ENCODE measurements at places on chromosomes 5 and 9.

- DNase-seq, result no peak
Observed at GRCh38 chr5:29568028-29568427, 1625.5 kb upstream of the CDH6 start.

- no peak for DNase-seq
Observed at GRCh38 chr5:140235791-140236551, 61.0 kb downstream of the CYSTM1 start.

DNA sequence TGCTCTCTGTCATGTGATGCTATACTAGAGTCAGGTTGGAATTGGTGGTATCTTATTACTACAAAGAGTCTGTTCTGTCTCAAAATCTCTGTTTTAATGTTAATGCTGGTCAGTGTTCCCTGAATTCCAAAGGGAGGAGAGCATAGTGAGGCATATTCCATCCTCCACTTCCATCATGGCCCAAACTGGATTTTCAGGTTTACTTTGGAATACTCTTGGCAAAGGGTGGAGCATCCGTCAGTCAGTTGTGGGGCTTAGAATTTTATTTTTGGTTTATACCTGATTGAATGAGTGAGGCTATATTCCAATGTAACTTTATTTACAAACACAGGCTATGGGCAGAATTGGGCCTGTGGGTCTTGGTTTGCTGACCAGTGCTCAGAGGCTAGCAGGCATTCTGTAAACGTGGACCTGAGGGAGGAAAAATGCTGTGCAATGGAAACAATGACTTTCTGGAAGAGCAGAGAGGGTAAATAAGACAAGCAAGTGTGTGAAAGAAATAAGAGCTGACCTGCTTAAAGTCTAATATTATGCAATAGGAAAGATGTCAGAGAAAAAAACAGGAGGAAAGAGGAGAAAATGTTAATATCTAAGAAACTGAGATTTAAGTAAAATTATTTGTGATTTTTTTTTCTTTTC is 106.2 kb upstream of the CLINT1 start:
- no peak for DNase-seq

DNA sequence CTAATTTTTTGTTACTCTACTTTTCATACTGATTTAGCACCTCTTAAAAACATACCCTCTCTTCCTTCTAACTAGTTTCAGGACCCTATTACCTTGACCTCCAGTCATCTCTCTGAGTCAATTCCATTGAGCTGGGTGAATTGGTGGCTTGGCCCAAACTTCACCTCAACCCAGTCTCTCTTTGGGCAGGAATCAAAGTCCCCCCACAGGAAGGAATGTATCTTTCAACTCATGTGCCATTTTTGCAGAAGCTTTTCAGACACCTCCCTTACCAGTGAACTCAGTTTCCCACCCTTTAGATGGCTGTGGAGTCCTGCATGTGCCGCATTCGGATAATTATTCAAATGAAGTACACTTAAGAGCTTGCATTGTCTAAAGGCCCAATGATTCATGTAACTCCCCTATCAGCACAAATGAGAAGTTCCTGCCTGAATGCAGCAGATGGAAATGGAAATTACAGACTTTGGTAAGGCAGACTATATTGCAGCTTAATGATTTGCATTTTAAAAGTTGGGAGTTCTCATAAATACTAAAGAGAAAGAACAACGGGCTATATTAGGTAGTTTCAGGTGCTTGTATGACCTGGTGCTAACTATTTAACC is 693.5 kb downstream of the PTPRD start:
- no peak for DNase-seq

GRCh38 chr5:150540042-150540441 is 32.1 kb downstream of the NDST1 start:
- no peak for DNase-seq

GRCh38 chr9:131394464-131395156 is 724 bp downstream of the PRRC2B start:
- DNase-seq, result no peak

GRCh38 chr9:95981761-95982390 is 106.4 kb downstream of the ERCC6L2 start:
- DNase-seq, result no peak

DNA sequence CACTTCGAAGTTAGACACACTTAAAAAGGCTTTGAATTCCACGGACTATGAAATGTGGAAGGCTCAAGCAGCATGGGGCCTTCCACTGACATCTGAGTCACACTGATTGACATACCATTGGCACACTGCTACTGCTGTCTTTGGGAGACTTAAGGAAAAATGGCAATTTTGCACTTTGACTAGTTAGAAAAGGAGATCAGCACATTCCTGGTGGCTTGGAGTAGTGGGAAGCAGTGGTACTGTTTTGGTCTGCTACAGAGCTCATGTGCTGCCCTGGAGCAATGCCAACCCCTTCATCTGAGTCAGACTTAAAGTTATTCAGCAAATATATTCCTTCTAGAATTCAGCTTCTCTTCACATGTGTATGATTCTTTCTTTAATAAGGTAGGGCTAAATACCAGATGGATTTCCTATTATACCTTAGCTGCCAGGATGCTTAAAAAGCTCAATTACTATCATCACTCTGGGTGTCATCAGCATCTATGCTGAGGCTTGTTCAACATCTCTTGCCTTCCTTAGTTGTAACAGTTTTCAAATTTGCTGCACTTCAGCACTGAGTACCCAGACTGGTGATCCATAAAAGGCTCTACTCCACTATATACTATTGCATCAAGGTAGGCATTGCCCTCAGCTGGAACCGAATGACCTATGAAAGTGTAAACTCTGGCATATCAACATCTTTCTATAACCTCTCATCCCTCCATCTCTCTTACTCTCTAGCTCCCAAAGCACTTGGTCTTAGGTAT is 42.3 kb upstream of the MOCS2 start:
- DNase-seq, result peak; percentile 15

DNA sequence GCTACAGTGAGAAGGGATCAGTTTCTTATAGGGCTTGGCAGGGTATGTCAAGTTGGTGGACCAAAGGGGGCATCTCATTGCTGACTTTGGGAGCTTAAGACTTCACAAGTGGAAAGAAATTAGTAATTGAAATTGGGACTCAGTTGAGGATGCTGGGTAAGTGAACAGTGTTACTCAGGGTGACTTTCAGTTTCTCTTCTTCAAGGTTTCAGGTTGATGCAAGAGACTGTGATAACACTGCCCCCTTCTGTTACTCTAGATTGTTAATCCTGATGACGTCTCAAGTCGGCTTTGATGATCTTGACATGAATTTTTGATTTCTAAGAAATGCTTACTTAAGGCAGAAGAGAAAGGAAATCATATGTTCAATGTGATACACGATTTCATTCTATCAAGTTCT is 21.3 kb downstream of the KCTD16 start:
- DNase-seq, result peak; percentile 68

DNA sequence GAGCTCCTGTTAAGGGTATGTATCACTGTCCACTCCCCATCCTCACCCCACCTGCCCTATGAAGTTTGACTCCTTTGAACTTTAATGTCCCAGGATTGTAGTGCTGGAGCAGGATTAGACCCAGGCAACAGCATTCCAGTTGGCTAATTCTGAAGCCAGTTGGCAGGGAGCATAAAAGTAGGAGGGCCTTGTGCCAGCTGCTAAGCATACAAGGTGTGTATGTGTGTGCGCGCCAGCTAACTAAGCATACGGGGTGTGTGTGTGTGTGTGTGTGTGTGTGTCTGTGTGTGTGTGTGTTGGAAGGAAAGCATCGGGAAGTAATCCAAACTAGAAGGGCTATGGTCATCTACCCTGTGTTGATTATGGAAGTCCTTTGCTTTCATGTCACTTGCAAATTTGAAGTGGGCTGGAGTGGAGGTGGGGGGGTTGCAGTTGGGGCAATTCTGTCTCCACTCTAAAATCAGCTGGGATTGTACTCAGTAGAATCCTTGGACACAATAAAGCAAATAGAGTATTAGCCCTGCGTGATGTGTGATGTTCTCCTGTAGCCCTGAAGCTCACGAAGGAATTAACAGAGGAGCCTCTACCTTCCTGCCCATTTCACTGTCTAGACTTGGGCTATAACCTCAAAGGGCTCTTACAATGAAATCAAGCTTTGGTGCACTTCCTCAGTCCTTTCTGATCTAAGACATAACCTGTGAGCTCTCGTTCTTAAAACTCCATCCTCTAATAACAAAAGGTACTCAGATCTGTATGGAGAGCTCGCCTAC is 26.9 kb downstream of the HMGCR start:
- no peak for DNase-seq

DNA sequence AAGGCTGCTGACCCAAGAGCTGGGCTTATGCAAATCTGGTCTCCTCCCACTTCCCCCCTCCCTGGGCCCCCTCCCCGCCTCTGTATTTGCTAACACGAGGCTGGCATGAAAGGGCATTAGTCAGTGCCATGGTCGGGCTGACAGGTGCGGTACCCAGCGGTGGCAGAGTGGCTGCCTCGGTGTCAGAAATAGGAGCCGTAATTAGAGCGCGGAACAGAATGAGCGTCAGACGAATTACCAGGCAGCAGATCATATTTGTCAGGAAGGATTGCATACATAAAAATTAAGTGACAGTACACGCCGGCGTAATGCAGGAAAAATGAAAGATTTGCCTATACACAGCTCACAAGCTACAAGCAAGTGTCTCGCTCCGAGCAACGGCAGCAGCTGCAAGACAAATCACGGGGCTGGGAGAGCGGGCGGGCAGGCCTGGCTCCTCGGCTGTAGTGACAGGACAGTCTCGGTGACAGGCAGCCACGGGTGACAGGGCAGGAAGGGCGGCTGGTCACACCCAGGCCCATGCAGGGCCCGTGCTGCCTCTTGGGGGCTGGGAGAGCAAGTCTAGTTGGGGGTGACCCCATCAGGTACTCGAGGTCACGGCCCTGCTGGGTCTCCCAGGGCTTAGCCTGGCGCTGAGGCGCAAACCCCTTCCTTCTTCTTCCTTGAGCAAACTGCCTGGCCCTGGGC is 72.4 kb downstream of the NEK6 start:
- no peak for DNase-seq

GRCh38 chr9:6945816-6946215 is 188.0 kb downstream of the KDM4C start:
- DNase-seq, result no peak

GRCh38 chr5:160991205-160991604 is 139.2 kb upstream of the ATP10B start:
- no peak for DNase-seq

GRCh38 chr5:102591650-102592049 is 92.8 kb upstream of the SLCO6A1 start:
- no peak for DNase-seq
